ENCODE measurements at places on chromosomes 1 and 21.

DNA sequence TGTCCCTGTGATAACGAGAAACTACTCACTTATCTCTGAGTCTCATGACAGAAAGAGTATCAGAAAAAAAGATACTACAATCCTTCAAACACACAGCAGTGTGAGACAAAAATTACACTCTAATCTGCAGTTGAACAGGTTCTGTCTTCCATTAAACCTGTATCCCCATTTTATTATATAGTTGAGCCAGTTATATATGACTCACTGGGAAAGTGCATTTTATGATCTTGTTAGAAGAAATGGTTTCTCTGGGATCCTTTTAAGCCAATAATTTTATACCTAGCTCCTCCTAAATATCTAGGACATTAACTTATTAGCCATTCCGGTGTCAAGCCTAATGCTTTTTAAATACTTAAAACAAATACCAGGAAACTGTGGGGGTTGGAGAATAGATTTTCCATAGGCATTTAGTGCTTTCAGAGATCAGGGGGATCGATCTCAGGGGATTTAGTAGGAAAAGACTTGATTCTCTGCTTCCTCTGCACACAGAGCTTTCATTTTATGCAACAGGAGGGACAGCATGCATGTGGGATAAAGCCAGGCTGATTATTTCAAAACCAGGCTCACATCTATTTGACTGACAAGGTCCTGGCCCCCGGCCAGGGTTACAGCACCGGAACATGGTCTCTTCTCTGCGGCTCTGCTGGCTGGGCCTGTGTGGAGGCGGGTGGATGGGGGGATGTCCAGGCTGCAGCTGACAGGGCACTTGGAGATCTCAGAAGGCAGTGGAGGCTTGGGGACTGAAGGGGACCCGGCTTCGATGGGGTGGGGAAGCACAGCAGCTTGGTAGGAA, 310.6 kb downstream of the DISC1 start:
- DNase-seq: no peak

- no peak for DNase-seq
Measured at GRCh38 chr1:56872597-56872996, 18.0 kb downstream of the C8A start.

DNA sequence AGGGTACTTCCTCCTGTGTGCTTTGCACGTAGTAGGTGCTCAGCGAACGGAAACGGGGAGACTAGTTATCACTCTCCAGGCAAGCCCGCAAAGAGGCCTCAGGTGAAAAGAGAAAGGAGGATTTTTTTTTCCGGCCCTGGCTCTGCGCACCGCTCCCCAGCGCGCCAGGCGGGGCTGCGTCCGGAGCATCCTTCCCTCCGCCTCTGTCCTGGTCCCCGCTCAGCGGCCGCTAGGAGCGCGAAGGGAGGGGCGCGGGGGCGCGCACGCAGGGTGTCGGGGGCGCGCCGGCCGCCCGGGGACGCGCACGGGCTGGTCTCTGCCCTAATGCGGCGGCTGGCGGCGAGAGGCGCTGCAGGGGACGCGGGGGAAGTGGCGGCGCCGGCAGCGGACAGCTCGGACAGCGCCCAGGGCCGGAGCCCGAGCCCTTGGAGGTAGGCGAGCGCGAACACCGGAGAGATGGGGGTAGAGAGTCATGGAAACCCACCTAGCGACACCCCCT, 42.3 kb upstream of the NFASC start:
- no peak for DNase-seq

DNA sequence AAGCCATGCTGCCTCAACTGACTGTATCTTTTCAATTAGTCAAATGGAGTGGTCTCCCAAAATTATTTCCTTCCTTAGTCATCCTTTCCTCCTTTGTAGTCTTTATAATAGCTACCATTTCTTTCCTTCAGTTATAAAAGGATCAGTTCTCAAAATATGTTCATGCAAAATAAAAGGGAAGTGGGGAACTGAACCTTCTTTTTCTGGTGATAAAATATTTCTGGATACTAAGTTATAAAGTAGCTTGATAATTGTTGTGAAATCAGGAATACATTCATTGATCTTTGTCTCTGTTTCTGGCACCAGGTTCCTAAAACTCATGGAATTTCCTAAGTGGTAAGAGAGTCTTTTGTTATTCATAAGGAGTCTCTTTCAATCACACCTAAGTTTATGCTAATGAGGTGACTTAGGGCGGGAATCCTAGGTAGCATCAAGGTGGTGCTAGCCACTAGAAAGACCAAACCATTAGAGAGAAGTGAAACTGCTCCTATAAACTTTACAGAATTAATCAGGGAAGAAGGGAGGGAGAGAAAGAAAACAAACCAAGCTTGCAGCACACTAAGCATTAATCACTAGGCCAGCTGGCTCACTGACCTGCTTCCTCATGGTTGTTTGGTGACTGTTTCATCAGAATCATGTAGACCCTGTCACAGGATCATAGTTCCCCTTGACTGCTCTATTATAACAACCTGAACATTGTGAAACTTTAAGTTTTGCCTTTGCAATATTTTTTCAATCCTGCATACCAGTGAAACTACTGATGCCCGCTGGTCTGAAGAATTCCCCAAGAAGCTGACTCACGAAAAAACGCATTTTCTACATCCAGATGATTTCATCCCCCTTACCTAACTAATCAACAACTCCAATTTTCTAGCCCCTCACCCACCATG, 161.6 kb upstream of the PTBP2 start:
- DNase-seq: no peak

DNA sequence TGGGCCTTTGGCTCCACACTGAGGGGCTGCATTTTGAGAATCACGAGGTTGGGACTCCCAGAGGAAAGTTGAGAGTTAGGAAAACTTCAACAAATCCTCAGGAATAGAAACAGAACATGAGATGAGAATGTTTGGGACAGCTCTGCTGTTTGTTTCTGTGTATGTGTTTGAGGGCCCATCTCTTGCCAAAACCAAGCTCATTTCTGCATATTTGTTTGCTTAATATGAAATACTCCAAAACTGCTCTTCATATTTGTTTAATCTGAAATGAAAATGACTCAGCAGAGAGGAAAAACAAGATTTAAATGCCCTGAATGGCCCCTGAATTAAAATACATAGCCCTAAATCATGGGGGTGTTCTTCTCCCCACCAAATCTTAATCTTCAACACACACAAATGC, 78.1 kb downstream of the DDR2 start:
- no peak for DNase-seq

- DNase-seq: no peak
Measured at GRCh38 chr1:17232759-17233661, 15.9 kb upstream of the PADI3 start.

DNA sequence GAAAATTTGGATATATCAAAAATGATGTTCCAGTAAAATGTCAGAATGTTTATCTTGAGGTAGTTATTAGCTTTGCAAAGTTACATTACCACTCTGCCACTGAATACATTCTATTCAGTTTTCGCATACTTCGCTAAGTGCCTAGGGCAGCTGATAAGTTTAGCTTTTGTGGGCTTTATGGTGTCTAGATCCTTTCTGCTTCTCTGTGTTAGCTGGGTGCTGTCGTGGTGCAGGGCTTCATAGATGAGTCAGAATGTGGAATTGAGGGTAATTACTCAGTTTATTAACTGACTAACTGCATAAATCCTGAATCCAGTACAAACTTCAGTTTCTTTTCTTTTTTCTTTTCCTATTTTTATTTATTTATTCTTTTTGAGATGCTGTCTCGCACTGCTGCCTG, 21.5 kb downstream of the NCAM2 start:
- DNase-seq: no peak
